Muscle of leg (tissue), 16 donors: ENCODE measurements at places on chromosomes 2 and 18.
A peak's percentile ranks its signal among the peaks of the same experiment; 100 is the strongest.

DNA sequence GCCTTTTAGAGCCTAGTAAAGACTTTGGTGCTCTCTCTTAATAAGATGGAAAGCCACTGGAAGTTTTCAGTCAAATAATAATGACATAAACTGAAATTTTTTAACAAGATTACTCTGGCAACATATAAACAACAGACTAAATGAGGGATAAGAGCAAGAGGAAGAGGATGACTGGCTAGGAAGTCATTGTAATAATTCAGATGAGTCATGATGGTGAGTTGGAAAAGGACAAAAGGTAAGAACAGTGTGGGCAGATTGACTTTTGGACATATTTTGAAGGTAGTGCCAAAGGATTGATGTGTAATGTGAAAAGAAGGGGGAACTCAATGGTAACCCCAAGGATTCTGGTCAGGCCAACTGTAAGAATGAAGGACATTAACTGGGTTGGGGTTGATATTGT is 310.3 kb downstream of the NOL4 start:
- DNase-seq = no peak

DNA sequence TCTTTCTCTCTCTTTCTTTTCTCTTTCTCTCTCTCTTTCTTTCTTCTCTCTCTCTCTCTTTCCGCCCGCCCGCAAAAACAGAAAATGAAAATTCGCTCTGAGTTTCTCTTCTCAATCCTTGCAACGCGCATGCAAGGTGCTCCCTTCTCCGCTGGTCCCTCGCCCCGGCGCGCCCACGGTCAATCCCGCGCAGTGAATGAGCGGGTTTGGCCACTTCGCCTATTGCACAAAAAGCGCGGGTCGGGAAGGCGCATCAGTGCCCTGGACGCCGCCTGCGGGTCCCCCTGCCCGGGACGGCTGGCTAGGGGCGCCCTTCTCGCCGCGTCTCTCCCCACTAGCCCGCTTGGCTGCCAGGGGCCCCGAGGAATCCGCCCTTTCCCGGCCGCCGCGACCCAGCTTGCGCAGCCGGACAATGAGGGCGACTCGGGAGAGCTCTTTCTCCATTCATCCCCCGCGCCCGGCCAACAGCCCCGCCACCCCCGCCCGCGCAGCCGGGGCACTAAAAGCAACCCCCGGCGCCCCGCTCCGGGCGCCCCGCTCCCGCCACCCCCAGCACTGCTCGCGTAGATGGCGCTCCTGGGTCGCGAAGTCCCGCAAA is 706 bp downstream of the LAMA1 start:
- DNase-seq = no peak

- DNase-seq = peak; percentile 99
Measured at GRCh38 chr2:28894470-28895188, at the start of gene WDR43. Gene WDR43 (plus strand): TSS chr2:28894667. CDS start chr2:28894699, 32 bp downstream.

- no peak for DNase-seq
Measured at GRCh38 chr2:231276987-231277386, 78.6 kb downstream of the ARMC9 start.

DNA sequence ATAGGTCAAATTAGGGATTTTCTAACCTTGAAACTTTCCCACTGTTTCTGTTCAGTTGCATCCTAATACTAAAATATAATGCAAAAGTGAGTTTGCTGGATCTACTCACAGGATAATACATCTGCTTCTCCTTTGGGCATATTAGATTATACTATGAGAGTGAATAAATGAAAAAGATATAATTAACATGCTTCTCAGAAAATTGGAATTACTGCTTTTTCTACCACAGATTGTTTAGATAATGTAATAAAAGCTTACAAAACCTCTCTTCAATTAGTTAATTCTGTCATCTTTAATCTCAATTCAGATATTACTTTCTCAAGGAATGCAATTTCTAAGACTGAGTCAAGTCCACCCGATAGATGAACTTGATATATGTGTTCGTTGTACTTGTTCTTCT is 1077.2 kb upstream of the CDH2 start:
- DNase-seq = no peak

DNA sequence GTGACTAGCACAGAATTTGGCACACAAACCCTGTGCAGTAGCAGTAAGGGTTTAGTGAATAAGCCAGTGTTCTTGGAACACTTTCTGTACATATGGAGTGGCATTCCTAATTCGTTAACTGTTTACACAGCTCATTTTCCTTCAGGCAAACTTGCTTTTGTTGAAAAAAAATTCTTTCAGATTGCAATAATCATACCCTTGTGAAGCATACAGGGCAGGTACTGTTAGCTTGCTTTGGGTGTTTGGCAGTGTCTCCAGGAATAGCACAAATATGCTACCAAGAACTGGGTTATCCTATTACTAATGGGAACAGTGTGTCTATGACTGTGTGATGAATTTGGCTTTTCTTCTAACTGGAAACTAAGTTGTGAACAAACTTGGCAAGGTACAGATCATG is 33.4 kb downstream of the UGP2 start:
- peak; percentile 57 for DNase-seq

- no peak for DNase-seq
Measured at GRCh38 chr2:221518935-221519625, 53.0 kb downstream of the EPHA4 start.

DNA sequence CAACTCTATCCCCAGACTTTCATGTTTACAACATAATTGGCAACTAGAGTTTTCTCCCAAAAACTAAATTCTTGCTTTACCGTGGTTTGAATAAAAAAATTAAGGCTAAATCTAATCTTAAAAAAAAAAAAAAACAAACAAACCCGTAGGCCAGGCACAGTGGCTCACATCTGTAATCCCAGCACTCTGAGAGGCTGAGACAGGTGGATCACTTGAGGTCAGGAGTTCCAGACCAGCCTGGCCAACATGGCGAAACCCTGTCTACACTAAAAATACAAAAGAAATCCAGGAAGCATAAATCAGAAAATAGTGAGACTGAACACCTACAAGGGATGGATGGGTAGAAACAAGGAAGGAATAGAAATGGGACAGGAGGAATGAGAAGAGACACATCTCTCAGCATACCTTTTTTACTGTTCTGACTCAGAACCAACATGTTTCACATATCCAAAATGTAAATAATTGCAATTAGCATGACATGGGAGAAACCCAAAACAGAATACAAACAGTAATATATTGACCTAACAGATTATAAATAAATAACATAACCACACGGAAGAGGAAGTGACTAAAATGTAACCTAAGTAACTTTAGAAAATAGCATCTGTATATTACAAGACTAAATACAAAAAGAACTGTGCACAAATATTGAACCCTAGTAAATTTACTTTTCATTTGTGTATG is 17.5 kb downstream of the MGAT4A start:
- DNase-seq = no peak

DNA sequence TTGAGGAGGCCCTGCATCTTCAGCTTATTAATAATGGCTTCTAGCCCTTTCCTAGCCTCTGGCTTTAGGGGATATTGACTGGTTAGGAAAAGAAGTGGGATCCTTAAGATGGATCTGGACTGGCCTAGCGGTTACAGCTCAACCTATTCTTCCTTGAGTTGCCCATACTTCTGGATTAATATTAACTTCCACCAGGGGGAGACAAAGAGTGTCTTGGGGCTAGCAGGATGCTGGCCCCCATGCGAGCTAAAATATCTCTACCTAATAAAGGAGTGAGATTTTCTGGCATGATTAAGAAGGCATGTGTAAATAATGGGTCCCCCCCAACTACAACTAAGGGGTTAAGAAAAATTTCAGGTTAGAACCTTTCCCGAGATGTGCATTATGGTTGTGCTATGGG is 23.2 kb upstream of the PLA2R1 start:
- no peak for DNase-seq
